Stimulated activated CD8-positive, alpha-beta memory T cell treated with anti-CD3 and anti-CD28 coated beads, Interleukin-12 subunit alpha, Interleukin-12 subunit beta, amount 100 ng/mL, for 1 hour (primary cell): ENCODE measurements at places on chromosomes 6 and 20.

- DNase-seq = no peak
Measured at GRCh38 chr20:19784511-19785172, 26.6 kb downstream of the RIN2 start.

DNA sequence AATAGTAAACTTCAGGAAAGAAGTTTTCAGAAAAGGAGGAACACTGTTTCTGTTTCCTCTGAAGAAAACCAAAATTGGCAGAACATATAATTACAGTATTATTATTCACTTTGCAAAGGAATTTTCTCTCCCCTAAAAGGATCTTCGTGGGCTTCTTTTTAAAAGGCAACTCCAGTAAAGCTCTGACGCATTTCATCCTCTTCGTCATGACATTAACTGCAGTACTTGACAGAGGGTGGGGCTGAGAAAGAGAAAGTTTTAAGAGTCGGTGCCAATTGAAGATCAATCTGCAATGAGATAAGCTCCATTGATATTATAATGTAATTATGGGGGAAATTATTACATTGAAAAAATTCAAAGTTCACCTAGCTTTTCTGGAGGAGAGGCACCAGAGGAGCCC is 75.8 kb downstream of the MYB start:
- DNase-seq = no peak

GRCh38 chr20:43549416-43550065 is 9.3 kb upstream of the SGK2 start:
- no peak for DNase-seq

GRCh38 chr6:105932440-105932839 is 153.7 kb upstream of the PRDM1 start:
- no peak for DNase-seq

- DNase-seq = no peak
Measured at GRCh38 chr6:127207591-127208120, 59.0 kb upstream of the RNF146 start.

GRCh38 chr6:31546958-31547726 is at the start of gene NFKBIL1:
TSS of gene NFKBIL1 (plus strand) at chr6:31547608. CDS start at chr6:31547695, 87 bp downstream.
- DNase-seq = peak; percentile 81

DNA sequence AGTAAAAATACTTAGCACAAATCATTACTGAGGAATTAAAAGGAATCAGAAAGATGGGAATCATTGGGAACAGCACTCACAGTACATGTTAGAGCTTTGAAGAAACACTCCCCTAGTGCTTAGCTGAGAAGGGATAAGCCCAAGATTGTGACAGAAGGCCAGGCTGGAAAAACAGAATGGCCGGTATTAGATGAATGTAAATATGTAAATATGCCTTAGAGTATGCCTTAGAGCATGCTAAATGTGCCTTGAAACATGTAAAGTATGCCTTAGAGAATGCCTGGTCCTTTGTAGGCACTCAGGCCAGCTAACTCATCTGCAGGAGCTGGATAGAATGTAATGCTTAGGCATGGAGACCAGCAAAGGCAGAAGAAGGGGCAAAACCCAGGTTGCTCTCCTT is 10.6 kb upstream of the TENT5A start:
- no peak for DNase-seq

DNA sequence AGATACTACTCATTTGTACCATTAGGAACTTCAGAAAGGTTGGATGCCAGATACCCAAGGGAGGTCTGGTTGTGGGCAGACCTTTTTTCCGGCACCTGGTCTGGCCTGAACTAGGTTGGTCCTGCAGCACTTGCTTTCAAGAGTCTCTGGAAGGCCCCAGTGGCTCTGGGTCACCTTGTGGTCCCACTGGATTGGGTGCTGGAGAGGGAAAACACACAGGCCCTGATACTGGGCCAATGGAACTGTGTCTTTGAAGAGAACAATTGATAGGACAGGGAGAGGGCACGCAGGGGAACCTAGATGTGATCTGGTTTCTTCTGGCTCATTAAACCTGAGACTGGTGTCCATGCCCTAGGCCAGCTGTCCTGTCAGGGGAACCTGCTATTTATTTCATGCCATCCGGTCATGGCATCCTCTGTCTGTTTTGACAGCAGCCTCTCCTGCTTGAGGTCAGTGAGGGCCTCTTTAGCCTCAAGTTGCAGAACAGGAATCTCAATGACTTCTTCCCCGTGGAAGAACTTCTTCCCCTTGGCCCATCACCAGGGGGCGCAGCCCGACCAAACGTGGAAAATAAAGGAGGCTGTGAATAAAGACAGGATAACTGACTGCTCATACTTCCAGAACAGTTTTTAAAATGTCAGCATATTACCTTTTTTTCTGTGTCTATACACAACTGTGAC is 25.0 kb downstream of the TAF8 start:
- DNase-seq = peak; percentile 21

DNA sequence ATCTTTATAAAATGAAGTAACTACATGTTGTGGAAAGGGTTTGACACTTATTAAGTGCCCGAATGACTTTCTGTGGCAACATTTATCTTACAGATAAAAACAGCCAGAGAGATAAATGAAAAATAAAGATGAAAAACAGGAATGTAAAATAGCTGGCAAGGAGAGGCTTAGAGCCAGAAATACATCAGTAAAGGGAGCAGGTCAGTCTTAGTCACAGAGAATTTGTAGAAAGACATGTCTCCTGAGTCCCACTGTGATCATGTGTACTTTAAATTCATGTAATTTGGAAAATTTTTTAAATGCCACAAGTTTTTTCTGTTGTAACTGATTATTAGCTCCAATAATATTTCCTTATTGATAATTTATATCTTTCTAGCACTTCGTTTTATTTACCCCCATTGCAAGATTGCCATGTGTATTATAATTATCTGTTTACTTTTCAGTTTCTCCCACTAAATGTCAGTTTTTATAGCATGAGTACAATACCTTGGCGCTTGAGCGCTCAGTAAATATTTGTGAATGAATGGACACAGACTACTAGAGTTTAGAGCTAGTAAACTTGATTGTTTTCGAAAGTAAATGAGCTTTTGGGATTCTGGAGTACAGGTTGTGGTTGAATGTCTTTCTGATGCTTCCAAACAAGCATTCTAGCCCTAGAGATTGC is 15.2 kb downstream of the TAB2 start:
- DNase-seq = no peak

GRCh38 chr6:23951691-23952090 is 174.3 kb upstream of the NRSN1 start:
- no peak for DNase-seq

DNA sequence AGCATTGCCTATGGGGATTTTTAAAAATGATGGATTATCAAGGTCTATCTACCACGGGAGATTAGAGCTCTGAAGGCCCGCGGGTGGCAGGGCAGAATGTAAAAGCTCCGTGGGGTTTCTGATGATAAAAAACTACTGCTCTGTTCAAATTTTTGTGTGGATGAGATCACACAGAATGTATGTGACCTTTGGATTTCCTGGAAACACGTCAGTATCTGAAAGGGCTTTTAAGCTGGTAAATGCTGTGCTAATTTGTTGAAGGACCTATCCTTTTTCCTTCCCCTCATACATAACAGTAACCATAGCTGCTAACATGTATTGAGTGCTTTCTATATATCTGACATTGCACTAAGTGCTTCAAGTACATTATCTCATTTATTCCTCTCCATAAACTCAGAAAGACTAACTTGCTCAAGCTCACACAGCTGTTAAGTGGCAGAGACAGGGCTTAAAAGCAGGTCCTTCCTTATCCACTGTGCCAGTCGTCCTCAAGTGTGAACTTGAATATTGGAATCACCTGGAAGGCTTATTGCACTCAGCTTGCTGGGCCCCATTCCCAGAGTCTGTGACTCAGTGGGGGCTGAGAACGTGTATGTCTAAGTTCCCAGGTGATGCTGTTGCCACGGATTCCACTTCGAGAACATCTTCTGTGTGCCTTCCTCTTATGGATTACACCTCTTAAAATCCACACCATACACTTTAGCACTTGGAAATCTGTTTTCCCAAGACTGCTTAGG is 1.9 kb upstream of the TMEM242 start:
- DNase-seq = no peak

- DNase-seq = no peak
Measured at GRCh38 chr20:3785240-3786125, 1.1 kb downstream of the CENPB start.

GRCh38 chr20:28562510-28562898 is 2695.0 kb upstream of the DEFB115 start:
- no peak for DNase-seq

DNA sequence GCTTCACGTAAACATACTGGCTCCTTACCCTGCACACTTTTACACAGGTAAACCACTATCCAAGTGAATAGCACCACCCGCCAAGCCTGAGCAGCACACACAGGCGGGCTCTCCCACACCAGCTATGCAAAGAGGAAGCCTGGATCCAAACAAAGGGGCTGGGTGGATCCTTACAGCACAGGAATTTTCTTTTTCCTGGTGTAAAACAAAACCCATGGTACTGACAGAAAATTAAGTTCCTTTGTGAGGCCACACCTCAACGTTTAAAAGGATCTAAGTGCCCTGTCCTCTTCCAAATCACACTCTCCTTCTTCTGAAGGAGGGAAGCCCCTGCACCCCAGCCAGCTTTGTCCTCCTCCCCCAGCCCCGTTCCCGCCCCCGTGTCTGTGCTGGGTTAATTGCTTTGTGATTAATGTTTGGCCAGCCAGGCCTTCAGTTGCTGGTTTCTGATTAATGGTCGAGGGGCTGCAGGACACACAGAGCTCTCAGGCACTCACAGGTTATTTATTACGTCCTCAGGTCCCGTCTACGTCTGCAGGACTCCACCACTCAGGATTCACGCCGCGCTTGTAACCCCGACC is 6.1 kb downstream of the DACT2 start:
- no peak for DNase-seq

GRCh38 chr6:126118936-126119335 is 132.6 kb downstream of the TRMT11 start:
- DNase-seq = no peak

- DNase-seq = no peak
Measured at GRCh38 chr20:35252037-35252461, 25.6 kb downstream of the MMP24 start.

DNA sequence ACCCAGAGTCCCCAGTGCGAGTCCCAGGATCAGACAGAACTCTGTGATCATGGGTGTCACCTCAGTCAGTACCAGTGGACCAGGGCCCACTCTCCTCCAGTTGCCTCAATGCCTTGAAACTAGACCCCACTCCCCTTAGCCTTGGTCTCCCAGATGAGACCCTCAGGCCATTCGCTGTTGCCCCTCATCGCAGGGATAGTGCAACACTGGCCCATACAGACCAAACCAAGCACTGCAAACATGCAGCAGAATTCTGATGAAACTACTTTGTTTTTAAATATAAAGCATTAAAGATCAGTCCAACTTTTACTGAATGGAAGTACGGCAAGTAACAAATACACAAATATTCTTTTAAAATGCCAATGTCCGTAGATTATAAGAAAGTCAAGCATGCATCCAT is 101.2 kb upstream of the NT5E start:
- no peak for DNase-seq

GRCh38 chr6:119527231-119527578 is 177.6 kb upstream of the MAN1A1 start:
- no peak for DNase-seq

DNA sequence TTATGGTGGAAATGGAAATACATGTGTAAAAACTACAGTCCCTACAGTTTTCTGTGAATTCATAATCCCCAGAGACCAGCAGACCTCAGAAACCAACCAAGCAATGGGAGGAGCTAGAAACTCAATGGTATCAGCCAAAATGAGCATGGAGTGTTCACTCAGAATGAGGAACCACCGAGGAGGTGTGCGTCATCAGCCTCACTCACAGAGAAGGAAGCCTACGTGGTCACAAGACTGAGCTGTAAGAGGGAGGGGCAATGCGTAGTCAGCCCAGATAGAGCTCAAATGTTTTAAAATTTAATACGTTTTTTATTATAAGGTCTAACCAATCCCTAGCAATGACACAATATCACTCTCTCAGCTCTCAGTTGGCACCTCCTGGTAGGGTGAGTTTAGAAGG is 17.4 kb downstream of the MYLK4 start:
- DNase-seq = no peak

DNA sequence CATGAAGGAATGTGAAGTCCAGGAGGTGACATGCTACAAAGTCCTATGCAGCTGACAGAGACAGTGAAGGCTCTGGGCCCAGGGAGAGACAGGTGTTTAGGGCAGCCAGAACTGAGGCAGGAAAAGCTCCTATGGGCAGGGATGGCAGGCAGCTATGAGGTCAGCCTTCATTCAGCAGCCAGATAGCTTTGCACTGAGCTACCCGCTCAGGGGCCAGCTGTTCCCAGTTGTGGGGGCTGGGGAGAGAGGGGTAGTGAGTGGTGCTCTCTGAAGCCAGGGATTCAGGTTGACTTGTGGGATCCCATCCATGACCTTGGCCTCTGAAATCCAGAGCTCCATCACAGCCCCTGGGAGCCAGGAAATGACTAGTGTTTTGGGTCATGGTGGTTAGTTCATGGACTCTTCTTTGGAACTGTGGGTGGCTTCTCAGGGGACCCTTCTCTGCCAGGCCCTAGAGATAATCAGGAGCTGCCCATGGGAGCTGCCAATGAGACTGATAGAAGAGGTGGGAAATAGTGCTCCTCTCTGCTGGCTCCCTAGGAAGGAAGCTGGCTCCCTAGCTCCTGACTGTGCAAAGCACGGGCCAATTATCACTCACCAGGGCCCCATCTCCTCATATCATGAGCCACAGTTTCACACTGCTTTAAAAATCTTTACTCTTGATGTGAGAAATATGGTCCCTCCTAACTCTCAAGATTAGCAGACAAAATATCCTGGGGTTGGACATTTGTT is 127.7 kb downstream of the VEGFA start:
- DNase-seq = no peak

DNA sequence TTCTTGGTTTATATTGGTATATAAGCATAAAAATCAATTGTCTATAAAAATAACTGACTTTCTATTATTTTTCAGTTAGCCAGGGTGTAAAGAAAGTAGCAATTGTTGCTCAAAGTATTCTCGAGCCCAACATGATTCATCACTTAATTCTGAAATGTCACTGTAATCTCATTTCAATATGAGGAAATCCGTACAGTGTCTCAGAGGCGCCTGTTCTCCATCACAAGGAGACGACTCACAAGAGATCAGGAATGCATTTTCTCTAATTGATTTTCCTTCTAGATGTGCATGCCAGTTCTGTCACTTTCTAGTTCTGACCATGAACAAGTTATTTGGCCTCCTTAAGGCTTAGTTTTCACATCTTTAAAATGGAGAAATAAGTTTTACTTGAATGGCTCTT is 753.1 kb downstream of the MAFB start:
- no peak for DNase-seq

- no peak for DNase-seq
Measured at GRCh38 chr6:98769546-98769945, 64.8 kb upstream of the POU3F2 start.

DNA sequence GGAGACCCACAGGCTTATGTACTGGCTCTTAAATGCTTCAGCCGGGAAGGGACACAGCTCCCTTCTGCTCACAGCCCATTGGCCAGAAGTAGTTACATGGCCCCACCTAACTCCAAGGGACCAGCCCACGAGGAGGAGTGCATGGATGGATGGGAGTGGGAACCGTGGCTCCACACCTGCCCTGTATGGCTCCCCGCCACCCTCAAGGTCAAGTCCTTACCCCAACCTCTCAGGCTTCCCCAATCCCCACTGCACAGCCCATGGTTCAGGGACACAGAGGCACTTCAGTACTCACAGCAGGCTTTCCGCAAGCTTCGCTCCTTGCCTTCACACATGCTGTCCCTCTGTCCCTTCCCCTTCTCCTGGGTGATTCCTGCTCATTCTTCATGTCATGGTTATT is 137.9 kb upstream of the KCNG1 start:
- DNase-seq = no peak
